ENCODE measurements at places on chromosomes 4 and X.

GRCh38 chrX:51742586-51742985, 656 bp upstream of the GSPT2 start:
- DNase-seq = no peak

DNA sequence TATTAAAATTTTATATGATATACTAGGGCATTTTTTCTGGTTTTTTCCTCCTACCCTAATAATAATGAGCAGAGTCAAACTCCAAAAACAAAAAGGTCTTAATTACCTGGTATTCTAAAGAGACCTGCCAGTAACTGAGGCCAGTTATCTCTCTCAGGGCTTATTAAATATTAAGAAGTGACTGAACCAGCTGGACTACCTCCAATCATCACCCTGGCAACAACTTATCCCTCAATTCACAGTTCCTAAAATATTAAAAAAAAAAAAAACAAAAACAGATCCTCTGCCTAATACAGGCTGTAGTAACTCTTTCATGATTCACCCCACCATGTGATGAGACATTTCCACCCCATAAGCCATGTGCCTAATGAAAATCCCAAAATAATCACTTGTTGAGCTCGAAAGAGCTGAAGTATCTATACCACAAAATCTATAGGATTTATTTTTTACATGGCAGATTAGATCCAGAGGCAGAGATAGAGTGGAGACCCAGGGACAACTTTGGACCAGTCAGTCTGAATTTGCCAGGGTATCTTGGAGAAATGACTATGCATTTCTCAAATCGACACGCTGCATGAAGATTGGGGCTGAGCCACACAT, 698.0 kb downstream of the FAT4 start:
- DNase-seq = no peak

GRCh38 chrX:23062359-23062758, 62.6 kb downstream of the DDX53 start:
- DNase-seq = no peak

- DNase-seq = no peak
Measured at GRCh38 chrX:12197030-12197429, 58.8 kb downstream of the FRMPD4 start.

GRCh38 chr4:183552274-183553146, 47.7 kb downstream of the ING2 start:
- DNase-seq = no peak

- no peak for DNase-seq
Measured at GRCh38 chr4:138460477-138461414, 218.6 kb upstream of the SLC7A11 start.

- no peak for DNase-seq
Measured at GRCh38 chr4:87551361-87551760, 22.2 kb upstream of the SPARCL1 start.

GRCh38 chr4:17013382-17014006, 115.0 kb upstream of the LDB2 start:
- peak; percentile 61 for DNase-seq

DNA sequence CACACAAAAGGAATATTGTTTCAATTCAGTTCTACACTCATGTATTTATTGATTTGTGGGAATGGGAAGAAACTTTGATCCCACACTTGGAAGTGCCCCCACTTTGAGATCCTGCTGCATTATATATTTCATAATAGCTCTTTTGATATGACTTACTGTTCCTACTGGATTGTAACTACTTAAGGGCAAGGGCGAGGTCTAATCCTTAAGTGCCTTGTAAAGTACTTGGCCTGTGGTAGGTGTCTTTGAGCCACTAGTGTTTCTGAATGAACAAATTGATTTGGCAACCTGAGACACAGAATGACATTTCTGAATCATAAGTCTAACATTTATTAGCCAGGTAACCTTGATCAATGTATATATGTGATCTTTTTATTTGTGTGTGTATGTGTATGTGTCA, 767.2 kb downstream of the RAB28 start:
- DNase-seq = no peak

DNA sequence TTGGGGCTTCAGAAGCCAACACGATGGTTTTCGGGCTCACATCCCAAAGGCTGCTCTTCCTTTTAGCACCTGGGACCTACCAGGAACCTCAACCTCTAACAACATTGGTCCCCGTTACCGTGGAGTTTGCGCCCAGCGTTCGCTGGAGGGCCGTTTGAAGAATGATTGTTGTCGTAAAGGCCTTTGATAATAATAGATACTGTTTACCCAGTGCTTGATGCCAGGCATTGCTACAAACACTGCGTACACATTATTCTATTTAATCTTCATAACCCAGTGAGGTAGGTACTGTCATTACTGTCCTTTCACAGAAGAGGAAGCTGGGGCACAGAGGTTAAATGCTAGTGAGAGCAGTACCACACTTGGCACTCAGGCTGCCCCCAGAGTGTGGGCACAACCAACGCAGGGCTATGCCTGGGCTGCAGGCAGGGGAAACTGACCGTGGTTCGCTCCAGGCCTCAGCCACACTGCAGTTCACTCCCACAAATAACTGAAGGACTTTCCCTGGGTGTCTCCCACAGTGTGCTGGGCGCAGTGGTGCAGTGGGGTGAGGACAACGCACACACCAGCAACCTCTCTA, 1.0 kb upstream of the ACSL1 start:
- no peak for DNase-seq

- DNase-seq = no peak
Measured at GRCh38 chr4:84792366-84793301, 173.9 kb downstream of the WDFY3 start.

DNA sequence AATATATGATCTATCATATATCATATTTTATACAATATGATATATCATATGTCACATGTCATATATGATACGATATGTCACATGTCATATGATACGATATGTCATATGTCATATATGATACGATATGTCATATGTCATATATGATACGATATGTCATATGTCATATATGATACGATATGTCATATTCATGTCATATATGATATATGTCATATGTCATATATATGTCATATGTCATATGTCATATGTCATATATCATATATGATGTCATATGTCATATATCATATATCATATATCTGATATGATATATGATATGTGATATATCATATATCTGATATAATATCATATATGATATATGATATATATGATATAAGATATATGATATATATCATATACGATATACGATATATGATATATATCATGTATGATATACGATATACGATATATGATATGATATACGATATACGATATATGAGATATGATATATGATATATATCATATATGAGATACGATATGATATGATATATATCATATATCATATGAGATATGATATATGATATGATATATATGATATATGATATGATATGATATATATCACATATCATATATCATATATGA, 122.3 kb upstream of the USP9X start:
- no peak for DNase-seq

DNA sequence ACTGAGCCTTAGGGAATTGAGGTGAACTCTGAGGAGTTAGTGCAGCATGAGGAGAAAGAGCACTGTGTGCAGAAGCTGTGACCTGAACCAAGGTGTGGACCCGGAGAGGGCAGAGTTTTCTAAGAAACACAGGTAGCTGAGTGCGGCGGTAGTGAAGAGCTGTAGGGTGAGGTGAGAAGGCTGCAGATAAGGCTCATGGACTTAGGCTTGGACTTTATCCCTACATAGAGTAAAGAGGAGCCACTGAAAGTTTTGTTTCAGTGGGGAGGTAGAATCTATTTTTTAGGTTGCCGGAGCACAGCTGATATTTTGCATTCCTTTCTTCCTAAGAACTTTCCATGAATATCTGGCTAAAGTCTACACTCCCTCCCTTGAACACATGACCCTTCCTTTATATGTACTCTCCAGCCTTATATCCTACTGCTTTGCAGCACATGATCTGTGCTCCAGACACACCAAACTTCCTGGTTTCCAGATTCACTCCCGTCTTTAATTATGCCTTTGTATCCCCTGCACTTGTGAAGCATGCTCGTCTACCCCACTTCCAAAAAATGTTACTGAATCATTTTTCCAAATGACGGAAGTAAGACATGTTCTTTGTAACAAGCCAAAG, 10.6 kb upstream of the PGRMC2 start:
- DNase-seq = no peak

DNA sequence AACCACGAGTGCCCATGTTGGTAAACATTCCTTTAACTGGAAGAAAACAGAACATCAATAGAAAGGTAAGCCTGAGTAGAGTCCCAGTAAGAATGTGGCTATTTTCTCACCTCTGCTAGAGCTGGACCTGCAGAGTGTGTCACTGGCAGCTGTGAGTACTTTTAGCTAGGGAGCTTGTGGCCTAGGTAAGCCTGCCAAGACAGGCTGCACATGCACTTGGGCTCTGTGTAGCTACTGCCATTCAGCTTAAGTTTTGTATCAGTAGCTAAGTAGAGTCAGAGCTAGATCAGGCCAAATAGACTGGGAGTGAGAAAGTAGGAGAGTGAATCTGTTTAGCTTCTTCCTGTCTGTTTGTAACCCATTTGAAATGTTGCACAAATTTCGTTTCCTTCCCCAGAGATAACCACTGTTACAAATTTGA, 35.3 kb downstream of the RBPJ start:
- peak; percentile 54 for DNase-seq

GRCh38 chr4:188308142-188308541, 168.9 kb downstream of the TRIML1 start:
- no peak for DNase-seq

GRCh38 chr4:105236916-105237311, 90.2 kb downstream of the TET2 start:
- no peak for DNase-seq

DNA sequence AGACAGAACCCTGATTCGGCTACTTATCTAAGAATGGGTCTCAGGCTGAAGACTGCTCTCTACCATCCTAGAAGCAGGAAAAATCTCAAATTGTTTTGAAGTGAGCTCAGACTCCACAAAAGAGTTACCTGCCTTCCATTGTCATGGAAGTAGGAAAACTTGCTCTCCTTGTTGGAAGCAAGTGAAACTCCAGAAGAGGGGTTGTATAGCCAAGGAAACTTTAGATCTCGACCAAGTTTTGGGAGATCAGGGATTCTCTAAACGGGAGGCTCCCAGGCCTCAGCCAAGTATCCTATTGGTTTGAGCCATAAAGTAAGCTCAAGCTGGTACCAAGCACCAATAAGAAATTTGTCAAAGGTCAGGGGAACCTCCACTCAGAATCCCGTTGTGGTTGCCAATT, 9.2 kb upstream of the FHDC1 start:
- no peak for DNase-seq

DNA sequence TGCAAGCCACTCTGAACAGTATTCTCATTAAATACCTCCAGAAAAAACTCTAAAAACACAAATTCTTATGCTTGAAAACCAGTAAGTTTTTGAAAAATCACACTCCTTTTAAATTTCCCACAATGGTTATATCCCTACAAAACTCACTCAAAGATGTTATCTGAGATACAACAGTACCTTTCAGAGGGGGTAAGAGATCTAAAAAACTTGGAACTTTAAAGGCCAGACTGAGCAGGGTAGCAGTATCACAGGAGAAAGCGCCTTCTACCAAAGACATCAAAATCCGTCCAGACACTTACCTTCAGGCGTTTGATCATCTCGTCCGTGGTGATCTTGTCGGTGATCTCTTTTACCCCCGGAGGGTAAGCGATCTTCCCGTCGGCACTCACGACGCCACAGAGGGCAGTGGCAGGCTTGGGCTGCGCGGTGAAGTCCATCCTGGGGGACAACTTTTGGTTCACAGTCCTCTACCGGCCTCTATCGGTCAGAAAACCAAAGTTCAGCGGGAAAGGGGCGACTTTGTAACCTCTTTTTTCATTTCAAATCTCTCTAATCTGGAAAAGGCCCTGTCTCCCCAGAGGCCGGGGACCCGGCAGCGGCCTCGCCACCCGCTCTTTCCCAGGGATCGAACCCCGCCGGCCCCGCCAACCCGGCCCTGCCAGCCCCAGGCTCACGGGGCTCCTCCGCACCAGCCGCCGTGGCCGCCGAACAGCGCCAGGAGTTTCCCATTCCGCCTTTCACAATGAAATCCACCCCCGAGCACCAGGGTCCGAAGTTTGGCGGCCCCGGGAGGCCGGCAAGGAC, 1.4 kb downstream of the PDS5A start:
- peak; percentile 83 for DNase-seq

- no peak for DNase-seq
Measured at GRCh38 chrX:122252454-122252853, 931.6 kb upstream of the GRIA3 start.

GRCh38 chr4:74092957-74093356, 6.0 kb downstream of the CXCL2 start:
- peak; percentile 47 for DNase-seq

- DNase-seq = no peak
Measured at GRCh38 chr4:88054229-88054628, 46.8 kb downstream of the PKD2 start.

DNA sequence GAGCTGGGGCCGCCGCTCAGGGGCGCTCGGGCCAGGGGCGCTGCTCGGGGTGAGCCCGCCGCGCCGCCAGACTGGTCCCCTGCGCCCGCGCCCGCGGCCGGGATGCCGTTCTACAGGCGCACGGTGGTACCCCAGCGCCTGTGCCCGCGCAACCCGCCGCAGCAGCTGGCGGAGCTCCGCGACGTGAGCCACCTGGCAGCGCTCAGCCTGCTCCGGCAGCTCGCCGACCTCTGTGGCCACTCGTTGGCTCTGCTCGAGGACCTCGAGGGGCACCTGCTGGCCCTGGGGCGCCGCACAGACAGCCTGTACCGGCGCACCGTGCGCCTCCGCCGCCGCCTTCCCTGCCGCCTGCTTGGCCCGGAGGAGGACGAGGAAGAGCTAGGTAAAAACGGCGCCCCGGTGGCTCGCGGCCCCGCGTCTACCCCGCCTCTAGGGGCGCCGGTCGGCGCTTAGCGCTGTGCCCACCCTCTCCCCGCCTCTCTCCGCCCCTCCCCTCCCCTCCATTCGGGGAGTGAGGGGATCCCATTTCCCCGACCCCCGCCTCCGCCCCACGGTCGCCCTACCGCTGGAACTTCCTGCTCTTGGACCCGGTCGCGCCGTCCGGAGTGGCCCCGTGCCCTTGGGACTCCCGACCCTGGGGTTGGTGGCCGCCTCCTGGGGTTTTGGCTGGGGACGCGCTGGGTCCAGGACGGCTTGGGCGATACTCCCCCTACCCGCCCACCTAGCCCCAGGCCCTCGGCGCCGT, 513 bp downstream of the NHSL2 start:
- no peak for DNase-seq

GRCh38 chr4:124868495-124868894, 156.0 kb upstream of the ANKRD50 start:
- DNase-seq = no peak

DNA sequence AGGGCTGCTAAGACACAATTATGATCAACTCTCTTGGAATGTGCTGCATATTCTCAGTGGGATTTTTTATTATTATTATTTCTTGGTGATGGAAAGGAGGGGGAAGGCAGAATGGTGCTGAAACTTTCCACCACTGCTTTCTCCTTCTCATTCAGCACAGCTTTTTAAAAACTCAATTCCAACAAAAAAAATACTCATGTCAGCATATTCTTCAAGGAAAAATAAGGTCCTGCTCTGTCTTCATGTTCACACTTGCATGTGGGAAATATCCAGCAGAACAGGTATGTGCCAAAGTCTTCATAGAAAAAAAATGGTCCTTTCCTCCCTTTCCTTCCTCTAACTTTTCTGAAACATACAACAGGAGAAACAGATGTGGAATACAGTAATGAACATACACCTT, 144.0 kb upstream of the ADAMTS3 start:
- no peak for DNase-seq

All from astrocyte of the spinal cord (primary cell).